H9 (cell line): ENCODE measurements at places on chromosomes 4 and X.

DNA sequence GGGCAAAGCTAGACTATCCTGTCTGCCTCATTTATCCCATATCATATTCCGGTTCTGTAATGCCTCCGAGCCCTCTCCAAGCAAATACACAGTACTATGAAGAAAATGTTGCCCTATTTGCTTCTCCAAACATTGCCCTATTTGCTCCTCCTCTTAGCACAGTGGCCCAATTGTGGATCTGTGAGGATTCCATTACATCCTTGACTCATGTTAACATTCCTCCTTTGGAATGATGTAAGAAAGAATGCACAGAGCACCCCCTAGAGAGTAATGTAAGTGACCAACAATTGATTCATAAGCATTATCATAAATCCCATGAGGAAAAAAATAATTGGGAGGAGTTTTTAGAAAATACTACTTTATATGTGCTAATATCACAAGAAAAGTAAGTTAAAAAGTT is 11.3 kb upstream of the BTC start:
- H3K27ac ChIP-seq = no peak overlapping the region
- H3K4me1 ChIP-seq = no peaks in the 10 kb centered on the region
- no peaks in the 10 kb centered on the region for H3K36me3 ChIP-seq
- no peaks in the 10 kb centered on the region for H3K27me3 ChIP-seq

GRCh38 chrX:101686574-101686973 is 26.9 kb upstream of the ARMCX2 start:
- H3K27me3 ChIP-seq = no peaks in the 10 kb centered on the region
- peaks cover 2% of the 10 kb centered on the region; the same call in 1 of the 2 replicates for H3K4me1 ChIP-seq
- no peak overlapping the region for H3K27ac ChIP-seq
- DNase-seq = no peak

- no peaks in the 10 kb centered on the region for H3K4me1 ChIP-seq
- H3K27ac ChIP-seq = no peak overlapping the region
- H3K4me3 ChIP-seq = no peak overlapping the region
- H3K27me3 ChIP-seq = no peaks in the 10 kb centered on the region
- DNase-seq = no peak
Observed at GRCh38 chr4:176013476-176014247, 52.0 kb upstream of the WDR17 start.

DNA sequence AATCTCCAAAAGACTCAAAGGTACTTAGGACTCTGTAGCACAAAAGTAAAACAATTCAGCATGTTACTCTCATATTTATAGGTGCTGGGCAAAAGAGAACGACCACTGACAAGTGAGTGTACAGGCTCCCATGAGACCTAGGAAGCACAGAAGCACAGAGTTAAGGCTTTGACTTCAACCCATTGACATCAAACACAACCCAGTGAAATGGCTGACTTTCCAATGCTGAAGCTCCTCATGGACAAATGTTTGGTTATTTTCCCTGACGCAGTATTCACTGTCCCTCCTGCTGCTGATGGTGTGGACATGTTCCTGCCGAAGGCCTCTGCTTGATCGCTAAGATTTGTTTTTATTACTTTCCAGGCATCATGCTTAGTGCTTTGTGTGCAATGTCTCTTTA is 148.7 kb downstream of the TSPAN5 start:
- no peaks in the 10 kb centered on the region for H3K36me3 ChIP-seq
- no peak for DNase-seq
- no peak overlapping the region for H3K27ac ChIP-seq
- H3K4me1 ChIP-seq = no peaks in the 10 kb centered on the region; the same call in 1 of the 2 replicates
- no peaks in the 10 kb centered on the region for H3K27me3 ChIP-seq

- H3K27me3 ChIP-seq = no peaks in the 10 kb centered on the region
- no peak overlapping the region for H3K4me3 ChIP-seq
- DNase-seq = no peak
- no peaks in the 10 kb centered on the region for H3K4me1 ChIP-seq
- no peaks in the 10 kb centered on the region for H3K36me3 ChIP-seq
- H3K27ac ChIP-seq = no peak overlapping the region
Observed at GRCh38 chr4:134722306-134722705, 520.7 kb upstream of the PABPC4L start.

DNA sequence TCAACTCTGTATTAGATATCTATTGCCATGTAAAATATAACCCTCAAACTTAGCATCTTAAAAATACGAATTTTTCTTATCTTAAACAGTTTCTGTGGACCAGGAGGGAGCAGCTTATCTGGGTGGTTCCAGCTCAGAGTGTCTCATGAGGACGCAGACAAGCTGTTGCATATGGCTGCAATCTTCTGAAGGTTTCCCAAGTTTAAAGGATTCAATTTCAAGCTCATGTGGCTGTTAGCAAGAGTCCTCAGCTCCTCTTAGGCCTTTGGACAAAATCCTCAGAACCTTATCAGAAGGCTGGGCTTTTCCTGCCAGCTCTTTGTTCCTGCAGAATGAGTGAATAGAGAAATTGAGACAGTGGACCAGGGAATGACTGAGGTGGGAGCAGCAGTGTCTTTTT is 2.8 kb upstream of the CTSO start:
- H3K27ac ChIP-seq = no peak overlapping the region
- no peaks in the 10 kb centered on the region; the same call in 1 of the 2 replicates for H3K4me1 ChIP-seq
- H3K4me3 ChIP-seq = no peak overlapping the region
- no peaks in the 10 kb centered on the region for H3K36me3 ChIP-seq
- H3K27me3 ChIP-seq = no peaks in the 10 kb centered on the region

- H3K36me3 ChIP-seq = no peaks in the 10 kb centered on the region; the same call in 2 of the 3 replicates
- H3K27ac ChIP-seq = no peak overlapping the region
- no peak for DNase-seq
- H3K4me1 ChIP-seq = peaks cover 2% of the 10 kb centered on the region; the same call in 1 of the 2 replicates
Observed at GRCh38 chr4:154415313-154415712, 76.3 kb downstream of the DCHS2 start.

GRCh38 chr4:125826801-125827695 is 512.3 kb downstream of the FAT4 start:
- H3K4me1 ChIP-seq = no peaks in the 10 kb centered on the region
- DNase-seq = no peak
- H3K36me3 ChIP-seq = no peaks in the 10 kb centered on the region

DNA sequence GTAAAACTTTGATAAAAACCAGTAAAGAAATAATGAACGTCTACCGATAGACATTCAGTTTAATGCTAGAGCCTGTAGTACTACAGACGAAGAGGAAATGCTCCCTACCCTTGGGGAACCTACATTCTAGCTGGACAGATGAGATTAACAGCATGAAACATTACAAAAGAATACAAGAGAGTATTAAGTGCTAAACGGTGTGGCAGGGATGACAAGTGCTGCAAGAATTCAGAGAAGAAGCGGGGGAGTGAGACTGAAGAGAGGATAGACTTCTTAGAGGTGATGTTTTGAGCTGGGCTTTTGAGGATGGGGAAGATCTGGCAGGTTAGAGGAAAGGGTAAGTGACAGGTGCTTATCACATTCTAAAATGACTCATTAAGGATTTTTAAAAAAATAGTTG is 52.6 kb upstream of the ESX1 start:
- no peaks in the 10 kb centered on the region for H3K36me3 ChIP-seq
- no peak overlapping the region for H3K27ac ChIP-seq
- no peaks in the 10 kb centered on the region for H3K27me3 ChIP-seq
- no peak overlapping the region for H3K4me3 ChIP-seq
- no peaks in the 10 kb centered on the region for H3K4me1 ChIP-seq

- DNase-seq = no peak
- H3K27ac ChIP-seq = no peak overlapping the region
- no peaks in the 10 kb centered on the region for H3K27me3 ChIP-seq
- H3K36me3 ChIP-seq = no peaks in the 10 kb centered on the region
- no peaks in the 10 kb centered on the region for H3K4me1 ChIP-seq
Observed at GRCh38 chrX:36974911-36975310, 33.3 kb upstream of the FAM47C start.

DNA sequence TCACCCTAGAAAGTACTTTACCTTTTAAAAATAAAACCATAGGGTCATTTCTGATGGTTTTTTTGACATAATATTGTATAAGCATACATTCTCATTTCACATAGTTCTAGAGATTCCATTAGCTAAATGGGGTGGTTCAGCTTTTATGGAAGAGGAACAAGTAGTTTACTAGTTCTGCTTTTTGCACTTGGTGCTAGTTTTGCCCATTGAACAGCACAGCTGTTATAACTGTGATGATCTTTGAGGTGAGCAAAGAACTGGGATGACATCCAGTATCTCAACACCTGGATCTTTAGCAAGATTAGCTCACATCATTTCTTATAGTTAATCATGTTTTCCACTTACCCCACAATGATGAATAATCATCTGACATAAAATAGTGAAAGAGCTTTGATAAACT is 40.9 kb downstream of the MOB1B start:
- no peak overlapping the region for H3K27ac ChIP-seq
- no peak for DNase-seq
- no peak overlapping the region for H3K4me3 ChIP-seq
- no peaks in the 10 kb centered on the region; the same call in 1 of the 2 replicates for H3K4me1 ChIP-seq
- H3K27me3 ChIP-seq = no peaks in the 10 kb centered on the region
- H3K36me3 ChIP-seq = peaks cover 4% of the 10 kb centered on the region

DNA sequence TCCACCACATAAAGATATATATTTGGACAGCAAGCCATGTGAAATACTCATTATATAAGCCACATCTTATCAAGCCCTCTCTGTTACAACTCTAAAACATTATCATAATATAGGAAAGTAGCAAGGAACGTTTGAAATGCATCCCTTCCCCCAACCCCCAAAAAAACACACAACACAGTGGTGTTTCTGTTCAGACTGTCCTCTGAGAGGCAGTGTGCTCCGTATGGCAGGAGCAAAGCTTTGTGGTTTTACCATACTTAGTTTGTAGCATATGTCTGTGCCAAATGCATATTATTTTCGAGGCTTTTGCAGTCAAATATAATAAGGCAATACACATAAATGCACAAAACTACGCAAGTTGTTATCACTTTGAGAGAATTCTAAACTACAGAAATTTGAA is 194.2 kb downstream of the RAPGEF2 start:
- no peak overlapping the region for H3K27ac ChIP-seq
- no peak for DNase-seq
- H3K27me3 ChIP-seq = no peaks in the 10 kb centered on the region

- no peak overlapping the region for H3K27ac ChIP-seq
- no peak for DNase-seq
- no peaks in the 10 kb centered on the region; the same call in 1 of the 2 replicates for H3K4me1 ChIP-seq
Observed at GRCh38 chrX:13092455-13092941, 48.1 kb upstream of the FAM9C start.
